Hindlimb muscle (tissue), 1 donor: ENCODE measurements at places on chromosomes 12 and 14.

DNA sequence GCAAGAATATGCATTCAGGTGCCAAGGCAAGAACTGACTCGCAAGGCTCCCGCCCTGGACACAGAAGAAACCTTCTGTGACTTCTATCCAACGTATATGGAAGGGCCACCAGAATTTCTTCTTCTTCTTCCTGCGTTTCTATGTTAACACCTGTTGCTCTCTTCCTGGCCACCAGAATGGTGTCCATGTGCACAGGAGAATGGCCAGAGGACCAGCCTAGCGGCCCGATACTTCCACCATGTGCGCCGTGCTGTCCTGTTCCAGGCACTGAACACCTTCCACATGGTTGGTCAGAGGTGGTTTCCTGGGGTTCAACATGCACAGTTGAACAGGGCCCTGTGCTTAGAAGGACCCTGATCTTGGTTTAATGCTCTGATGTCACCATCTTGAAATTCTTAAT, 455.8 kb downstream of the BCL11B start:
- no peak for DNase-seq

DNA sequence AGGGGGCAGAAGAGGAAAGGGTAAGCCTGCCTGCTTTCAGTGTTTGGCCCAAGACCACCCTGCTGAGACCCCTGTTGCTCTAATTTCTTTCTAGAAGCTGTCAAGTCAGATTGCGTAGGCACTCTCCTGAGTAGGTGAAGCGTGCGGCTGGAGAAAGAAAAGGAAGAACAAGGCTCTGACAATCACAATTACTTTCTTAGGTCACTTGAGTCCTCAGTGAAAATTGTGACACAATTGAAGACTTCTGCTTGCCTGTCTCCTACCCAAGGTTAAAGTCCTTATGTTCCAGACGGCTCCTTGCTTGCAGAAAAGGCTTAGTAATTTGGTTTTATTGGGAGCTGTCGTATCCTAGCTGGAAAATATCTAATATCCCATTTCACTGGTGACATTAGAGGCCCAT, 721 bp upstream of the CTSG start:
- DNase-seq = no peak

GRCh38 chr14:95562892-95563685, 28.2 kb downstream of the GLRX5 start:
- no peak for DNase-seq

DNA sequence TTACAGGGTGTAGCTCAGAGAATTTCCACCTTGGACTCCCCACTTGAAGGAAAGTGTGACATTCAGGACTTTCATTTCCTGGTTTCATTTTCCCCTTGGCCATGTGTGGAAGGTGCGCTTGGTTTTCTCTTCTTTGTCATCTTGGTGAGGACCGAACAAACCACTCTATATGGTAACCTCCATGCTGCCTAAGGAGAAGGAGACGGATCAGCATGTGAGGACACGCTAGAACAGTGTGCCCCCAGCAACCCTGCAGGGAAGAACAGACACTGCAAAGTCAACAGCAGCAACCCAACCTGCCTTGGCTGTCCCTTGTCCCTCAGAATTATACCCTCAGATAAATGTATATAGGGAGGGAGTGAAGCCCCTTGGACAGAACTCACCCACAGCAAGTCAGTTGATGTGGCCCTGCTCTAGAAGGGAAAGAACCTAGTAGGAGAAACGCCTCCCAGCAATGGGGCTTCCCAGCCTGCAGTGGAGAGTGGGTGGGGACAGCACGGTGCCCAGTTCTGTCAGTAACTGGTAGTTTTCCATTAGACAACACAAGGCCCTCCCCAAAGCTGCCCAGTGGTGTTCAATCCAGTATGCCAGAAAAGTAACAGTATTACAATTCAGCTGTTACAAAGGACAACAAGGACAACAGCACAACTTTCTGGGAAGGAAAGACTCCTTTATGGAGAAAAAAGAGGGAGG, 18.9 kb upstream of the COCH start:
- DNase-seq = no peak

DNA sequence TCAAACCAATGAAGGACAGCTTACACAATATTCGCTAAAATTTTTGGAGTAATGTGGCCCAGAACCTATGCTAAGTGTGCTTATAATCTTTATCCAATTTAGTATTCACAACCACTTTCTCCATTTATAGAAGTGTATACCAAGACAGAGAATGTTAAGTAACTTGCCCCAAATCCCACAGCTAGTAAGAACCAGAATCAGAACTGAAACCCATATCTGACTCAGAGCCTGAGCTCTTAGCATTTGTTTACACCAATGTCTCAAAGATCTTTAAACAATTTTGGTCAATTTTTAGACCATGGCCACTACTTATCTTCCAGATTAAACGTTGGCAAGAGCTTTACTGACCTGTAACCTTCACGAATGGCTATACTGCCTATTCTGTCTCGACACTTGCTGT, 53.0 kb downstream of the PAPLN start:
- no peak for DNase-seq

DNA sequence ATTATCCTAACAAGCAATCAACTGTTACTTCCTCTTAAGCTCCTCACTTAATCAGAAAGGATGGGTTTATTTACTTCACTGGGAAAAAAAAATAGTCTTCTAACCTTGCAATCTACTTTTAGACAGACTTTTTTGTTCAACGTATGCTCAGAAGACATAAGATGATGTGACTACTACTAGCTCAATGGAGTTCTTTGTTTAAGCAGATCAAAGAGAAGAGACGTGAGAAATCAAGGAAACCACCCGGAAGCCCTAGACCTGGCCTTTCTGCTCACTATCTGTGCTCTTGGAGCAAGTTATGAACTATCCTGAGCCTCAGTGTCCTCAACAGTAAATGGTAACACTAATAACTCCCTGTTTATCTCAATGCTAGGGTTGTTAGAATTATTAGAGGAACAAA, 78.5 kb downstream of the ARMH4 start:
- no peak for DNase-seq
